ENCODE measurements at places on chromosomes 11 and 22.

DNA sequence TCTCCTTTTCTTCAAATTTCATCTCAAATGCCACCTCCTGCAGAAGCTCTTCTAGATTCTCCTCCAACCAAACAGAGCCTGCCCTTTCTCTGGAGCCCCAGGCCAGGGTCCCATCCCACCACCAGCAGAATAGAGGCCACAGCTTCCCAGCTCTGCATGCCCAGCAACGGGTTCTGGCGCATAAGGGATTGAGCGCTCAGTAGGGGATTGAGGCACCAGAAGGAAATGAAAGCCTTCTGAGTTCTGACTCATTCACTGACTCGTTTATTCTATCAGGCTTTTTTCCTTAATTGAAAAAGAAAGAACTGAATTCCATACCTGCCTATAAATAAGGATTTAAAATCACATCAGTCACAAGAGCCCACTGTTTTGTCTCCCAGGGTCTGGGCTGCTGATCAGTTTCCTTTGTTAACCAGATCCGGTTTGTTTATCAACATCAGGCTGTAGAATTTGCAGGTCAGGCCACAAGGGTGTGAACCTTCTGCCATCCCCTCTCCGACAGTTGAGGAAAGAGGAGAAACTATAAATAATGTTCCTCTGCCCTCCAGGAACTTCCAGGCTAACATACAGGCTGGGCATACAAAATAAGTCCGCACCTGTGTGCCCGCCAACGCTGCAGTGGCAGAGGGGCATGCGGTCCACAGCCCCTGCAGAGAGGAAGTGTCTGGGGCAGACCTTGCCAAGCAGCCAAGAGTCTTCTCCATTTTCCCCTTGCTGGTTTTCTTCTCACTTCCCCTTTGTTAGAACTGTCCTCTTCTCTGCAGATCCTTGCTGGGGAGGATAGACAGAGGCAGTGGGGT is 63.5 kb upstream of the PRDM11 start:
- DNase-seq = no peak

DNA sequence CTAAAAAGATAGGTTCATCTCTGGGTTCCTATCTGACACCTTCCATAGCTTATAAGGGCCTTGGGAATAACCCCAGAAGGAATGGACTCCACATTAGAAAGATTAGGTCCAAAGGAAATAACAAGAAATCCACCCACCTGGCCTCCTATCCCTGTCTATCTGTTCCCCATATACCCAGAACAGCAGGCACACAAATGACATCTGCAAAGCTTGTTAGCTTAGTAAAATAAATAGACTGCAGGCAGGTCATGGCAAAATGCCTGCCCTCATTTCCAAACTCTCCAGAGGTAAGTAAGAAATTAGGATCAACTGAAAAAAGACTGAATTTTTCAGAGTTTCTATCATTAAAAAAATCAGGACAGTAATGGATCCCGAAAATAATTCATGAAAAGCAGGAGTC is 489.5 kb downstream of the DLG2 start:
- no peak for DNase-seq

GRCh38 chr11:111231836-111232235 is 13.7 kb upstream of the POU2AF2 start:
- no peak for DNase-seq

DNA sequence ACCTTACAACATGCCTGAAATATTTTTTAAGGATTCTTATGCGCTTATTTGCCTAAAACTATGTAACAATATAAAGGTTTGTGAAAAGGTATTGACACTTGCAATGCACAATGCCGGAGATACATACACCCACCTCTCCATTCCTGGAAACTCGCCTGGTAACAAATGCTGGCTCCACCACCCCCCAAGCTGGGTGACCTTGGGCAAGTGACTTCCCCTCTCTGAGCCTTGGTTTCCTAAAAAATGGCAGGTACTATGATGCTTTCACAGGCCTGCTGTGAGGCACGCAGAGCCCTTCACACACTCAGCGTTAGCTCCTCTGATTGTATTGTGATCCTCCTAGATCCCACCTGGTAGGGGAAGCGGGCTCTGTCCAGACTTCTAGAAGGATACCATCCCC is 2.3 kb downstream of the GAL3ST1 start:
- no peak for DNase-seq

DNA sequence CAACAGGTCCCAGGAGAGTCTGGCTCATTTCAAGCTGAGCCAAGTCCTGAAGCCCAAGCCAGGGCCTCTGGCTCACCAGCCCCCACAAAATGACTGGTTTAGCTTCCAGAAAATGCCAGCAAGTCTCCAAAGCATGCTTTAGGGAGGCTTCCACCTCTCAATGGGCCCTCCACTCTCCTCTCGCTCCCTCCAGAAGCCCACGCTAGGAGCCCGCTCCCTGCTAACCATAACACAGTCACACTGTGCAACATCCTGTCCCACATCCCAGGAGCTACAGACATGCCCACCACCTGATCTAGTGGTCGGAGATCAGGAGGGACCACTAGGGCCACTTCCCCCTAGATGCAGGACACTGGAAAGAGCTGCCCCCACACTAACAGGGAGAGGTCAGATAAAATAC is 6.9 kb downstream of the SULT4A1 start:
- no peak for DNase-seq

- no peak for DNase-seq
Measured at GRCh38 chr11:28983780-28984179, 875.6 kb downstream of the METTL15 start.

DNA sequence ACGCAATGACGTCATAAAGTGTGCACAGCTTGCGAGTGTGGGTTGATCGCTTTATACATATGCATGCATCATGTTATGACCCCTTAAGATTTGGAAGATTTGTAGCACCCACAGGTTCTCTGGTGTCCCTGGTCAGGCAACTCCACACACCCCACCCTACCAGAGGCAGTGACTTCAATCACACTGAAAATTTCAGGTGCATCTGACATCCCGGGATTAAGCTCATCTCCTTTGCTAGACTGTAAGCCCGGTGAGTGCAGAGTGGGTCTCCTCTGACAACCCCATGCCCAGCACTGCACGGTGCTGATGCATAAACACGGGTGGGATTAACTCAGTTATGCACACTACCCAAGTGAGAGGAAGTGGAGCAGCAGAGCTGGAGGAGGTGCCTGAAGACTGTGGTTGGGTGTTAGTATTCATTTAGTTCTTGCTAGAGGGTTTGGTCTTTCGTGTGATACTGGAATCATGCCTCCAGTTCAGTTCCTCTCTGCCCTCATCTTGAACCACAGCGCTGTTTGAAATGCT is 6.5 kb downstream of the ARSA start:
- DNase-seq = peak; percentile 86

- DNase-seq = no peak
Measured at GRCh38 chr11:28826807-28827206, 718.6 kb downstream of the METTL15 start.

DNA sequence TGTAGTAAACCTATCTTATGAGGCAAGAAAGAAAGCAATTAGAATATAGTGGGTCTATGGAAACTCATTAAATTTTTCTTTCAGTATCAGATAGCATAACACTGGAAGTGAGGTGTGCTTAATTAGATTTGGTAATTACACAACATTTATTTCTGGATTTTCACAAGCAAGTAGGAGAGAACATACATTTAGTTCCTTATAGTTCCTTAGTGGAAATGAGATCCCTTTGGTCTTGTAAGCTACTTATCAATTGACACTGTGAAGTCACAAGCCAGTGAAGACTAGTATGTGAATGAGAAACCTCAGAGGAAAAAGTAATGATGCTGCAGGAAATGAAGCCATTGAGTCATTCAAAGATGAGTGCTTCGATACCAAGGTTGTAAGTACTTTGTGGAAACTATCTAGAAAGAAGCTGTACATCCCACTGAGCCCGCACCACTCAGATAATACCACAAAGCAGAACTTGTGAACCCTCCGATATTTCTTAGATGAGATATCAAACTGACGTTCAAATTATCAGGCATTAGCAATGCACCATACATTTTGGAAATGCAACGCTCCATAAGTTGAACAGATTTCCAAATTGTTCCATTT is 53.5 kb downstream of the ENTHD1 start:
- DNase-seq = peak; percentile 85

DNA sequence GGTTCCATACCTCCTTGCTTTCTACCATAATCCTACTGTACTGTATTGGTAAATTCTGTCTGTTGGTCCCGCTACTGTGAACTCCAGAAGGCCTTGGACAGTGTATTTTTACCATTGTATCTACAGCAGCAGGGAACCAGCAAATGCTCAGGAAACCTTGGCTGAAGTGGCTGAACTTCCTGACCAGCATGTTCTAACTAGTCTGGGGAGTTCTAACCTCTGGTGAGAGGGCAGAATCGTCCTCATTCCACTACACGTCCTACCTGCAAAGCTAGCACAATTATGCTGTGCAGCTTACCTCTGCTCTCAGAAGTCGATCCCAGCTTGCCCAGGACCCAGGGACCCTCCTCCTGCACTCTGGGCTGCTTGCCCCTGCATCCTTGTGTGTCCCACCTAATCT is 283.1 kb downstream of the TENM4 start:
- no peak for DNase-seq

DNA sequence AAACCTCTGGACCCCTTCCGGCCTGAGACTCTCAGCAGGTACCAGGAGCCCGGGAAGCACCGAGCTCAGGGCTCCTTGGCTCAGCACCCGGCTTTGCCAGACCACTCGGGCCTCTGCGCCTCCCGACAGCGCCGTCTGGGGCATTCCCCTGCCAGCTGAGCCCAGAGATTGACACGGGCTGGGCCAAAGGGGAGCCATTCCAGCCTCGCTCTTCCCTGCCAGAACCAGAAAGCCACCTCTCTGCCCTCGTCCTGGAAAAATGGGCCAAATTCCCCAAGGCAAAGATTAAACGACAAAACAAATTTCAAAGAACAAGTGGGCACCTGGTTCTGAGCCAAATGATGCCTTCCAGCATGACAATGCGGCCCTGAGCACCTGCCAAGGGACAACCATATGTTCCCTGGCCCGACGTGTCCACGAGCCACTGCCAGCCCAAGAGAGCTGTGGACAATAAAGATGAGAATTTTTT is 59.3 kb downstream of the CELSR1 start:
- DNase-seq = no peak

DNA sequence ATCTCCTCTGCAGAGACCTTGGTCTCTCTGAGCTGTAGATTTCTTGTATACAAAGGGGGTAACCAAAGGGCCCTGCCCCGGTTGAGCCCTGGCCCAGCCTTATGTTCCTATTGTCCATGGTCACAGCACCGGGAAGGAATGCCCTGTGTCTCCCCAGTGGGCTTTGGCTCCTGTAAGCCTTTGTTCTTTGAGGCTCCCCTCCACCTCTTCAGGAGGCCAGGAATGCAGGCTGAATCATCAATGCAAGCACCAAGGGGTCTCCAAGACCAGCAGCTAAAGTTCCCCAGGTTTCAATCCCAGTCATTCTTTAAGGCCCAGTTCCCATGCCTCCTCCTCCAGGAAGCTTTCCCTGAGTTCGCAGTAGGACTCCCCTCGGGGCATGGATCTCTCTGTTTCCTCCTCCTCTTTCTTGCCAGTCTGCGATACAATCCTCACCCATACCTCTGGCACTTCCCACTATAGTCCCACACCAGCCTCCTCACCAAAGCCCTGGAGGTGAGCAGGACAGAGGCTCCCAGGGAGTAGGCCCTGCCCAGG is 29.2 kb upstream of the KLHL35 start:
- no peak for DNase-seq

GRCh38 chr11:19281041-19281440 is 40.3 kb upstream of the E2F8 start:
- DNase-seq = no peak

DNA sequence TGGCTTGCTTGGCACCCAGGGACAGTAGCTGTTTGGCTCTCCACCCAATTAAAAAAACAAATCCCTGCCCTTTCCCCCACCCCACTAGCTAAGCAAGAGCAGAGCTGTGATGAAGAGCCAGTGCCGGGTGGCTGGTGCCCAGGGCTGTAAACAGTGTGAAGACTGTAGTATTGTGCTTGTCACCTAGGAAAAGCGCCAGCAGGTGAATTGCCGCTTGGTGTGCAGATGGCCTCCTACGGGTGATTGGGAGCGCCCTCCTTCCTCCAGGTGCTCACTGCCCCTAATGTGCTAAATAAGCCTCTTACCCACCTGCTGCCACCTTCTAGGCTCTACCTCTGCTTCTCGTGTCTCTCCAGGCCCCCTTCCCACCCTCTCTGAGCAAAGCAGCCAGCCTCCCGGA is 18.4 kb upstream of the RAPSN start:
- no peak for DNase-seq

- DNase-seq = no peak
Measured at GRCh38 chr11:64924910-64925284, 408 bp downstream of the PPP2R5B start.

- no peak for DNase-seq
Measured at GRCh38 chr11:28976801-28977145, 868.6 kb downstream of the METTL15 start.

- no peak for DNase-seq
Measured at GRCh38 chr11:20351136-20351535, 12.4 kb upstream of the HTATIP2 start.

DNA sequence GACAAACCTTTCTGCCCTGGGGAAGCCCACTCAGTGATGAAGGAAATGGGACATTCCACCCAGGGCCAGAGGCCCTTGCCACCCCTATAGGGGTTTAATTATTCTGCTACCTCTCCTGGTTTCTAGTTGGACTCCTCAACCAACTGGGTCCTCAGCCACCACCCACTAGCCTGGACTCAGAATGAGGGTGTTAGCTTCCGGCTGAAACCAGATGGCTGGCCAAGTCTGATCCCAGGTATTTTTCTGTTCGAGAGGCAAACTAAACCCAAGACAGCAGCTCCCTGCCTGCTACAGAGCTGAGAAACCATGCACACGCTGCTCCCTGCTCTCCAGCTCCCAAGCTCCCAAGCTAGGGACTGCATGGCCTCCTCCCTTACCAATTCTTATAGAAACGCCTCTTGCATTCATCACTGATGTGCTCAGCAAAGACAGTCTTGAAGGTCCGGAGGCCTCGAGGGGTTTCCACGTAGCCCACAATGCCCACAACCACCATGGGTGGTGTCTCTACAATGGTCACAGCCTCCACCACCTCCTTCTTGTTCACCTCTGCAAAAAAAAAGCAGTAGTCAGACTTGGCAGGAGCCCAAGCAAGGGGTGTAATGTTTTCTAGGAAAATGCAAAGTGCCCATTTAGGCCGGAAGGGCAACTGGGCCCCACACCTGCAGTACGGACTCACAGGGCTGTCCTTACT is 2.2 kb downstream of the RPL3 start:
- no peak for DNase-seq

DNA sequence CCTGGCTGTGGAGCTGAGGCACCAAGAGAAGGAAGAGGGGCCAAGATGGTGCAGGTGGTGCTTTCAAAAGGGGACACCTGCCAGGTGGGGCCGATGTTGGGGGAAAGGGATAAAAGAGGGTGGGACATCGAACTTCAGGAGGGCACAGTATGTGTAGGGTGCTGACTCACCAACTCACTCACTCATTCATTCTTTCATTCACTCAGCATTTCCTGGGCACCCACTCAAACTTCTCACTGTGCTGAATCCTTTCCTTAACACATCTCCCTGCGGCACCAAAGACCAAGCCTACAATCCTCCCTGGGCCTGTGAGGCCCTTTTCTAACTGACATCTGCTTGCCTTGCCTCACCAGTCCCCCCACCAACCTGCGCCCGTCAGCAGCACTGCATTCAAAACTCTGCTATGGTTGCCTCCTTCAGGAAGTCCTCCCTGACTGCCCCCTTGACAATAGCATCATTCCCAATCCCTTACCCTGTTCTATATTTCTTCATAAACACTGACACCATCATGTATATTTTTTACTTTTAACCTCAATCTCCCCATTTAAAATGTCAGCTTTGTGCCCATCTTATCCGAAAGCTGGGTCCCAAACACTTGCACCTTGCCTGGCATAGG is 246.6 kb downstream of the MN1 start:
- DNase-seq = no peak

- no peak for DNase-seq
Measured at GRCh38 chr22:30211124-30211820, 35.3 kb downstream of the LIF start.

All from activated CD4-positive, alpha-beta T cell treated with anti-CD3 and anti-CD28 coated beads, Interleukin-2, Interleukin-4, amounts not matched to agents 100 ng/mL and 50 ng/mL, durations not matched to agents 16 hours and 8 hours (primary cell).